Stimulated activated CD8-positive, alpha-beta memory T cell treated with anti-CD3 and anti-CD28 coated beads, Interleukin-4, amount 100 ng/mL, for 1 hour (primary cell): ENCODE measurements at places on chromosomes 7 and 10.

GRCh38 chr10:1738950-1739349 lies 1.6 kb upstream of the ADARB2 start:
- DNase-seq, result no peak

GRCh38 chr10:3469639-3470020 lies 297.0 kb upstream of the PITRM1 start:
- no peak for DNase-seq

DNA sequence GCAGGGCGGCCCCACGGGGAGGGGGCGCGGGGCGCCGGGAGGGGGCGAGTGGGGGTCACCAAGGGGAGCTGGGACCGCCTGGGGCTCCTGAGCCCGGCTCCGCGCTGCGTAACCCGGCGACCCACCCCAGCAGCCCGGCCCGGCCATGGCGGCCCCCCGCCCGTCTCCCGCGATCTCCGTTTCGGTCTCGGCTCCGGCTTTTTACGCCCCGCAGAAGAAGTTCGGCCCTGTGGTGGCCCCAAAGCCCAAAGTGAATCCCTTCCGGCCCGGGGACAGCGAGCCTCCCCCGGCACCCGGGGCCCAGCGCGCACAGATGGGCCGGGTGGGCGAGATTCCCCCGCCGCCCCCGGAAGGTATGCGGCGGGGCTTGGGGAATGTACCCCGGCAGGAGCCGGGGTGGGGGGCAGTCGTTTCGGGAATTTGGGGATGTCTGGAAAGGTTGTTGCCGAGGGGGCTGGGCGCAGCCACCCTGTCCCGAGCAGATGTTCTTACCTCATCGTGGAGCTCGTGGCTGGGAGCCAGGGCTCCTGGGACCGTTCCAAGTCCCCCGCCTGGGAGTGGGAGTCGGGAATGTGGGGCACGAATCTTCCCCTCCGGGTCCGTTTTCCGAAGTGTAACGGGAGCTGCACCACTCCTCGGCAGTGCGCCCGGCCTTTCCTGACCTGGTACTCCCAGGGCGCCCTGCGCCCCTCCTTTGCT lies 431 bp downstream of the ZYX start:
- DNase-seq, result no peak

- no peak for DNase-seq
These were observed 53.9 kb upstream of the NRP1 start for GRCh38 chr10:33388382-33388781.
